Fibroblast of lung (primary cell): ENCODE measurements at places on chromosomes 5 and 9. TPM values are rescaled to one million over a fixed set of nuclear protein-coding genes. Genes with fewer than 3 reads are reported as not detected.
A peak's percentile ranks its signal among the peaks of the same experiment; 100 is the strongest.

SH3TC2 gene
- 0.26 and 0.83 TPM in 2 replicates for total RNA-seq

HNRNPH1 gene
- total RNA-seq: 630 and 689 TPM in 2 replicates

MLANA gene
- total RNA-seq: not detected in 2 replicates

- peak overlapping the region; percentile 22 for H3K4me3 ChIP-seq
- H3K36me3 ChIP-seq: no peaks in the 10 kb centered on the region
- H3K27me3 ChIP-seq: no peaks in the 10 kb centered on the region
- H3K4me1 ChIP-seq: peaks cover 7% of the 10 kb centered on the region
- DNase-seq: peak; percentile 77
These were observed 3.9 kb downstream of the BNC2 start for GRCh38 chr9:16866587-16866986.

GRCh38 chr5:100667161-100667630 is 132.0 kb downstream of the FAM174A start:
- H3K4me3 ChIP-seq: no peak overlapping the region
- no peaks in the 10 kb centered on the region for H3K27me3 ChIP-seq
- peak; percentile 67 for DNase-seq

GRCh38 chr9:133957328-133957727 is 34.8 kb downstream of the VAV2 start:
- H3K27ac ChIP-seq: no peak overlapping the region
- no peak overlapping the region for H3K4me3 ChIP-seq
- DNase-seq: no peak
- H3K36me3 ChIP-seq: no peaks in the 10 kb centered on the region

- H3K4me3 ChIP-seq: no peak overlapping the region
- no peak for DNase-seq
- no peaks in the 10 kb centered on the region for H3K4me1 ChIP-seq
- H3K36me3 ChIP-seq: no peaks in the 10 kb centered on the region
- H3K27ac ChIP-seq: no peak overlapping the region
These were observed 116.0 kb downstream of the TENT4A start for GRCh38 chr5:6829150-6829784.
